ENCODE measurements at places on chromosomes 3 and 15.
A peak's percentile ranks its signal among the peaks of the same experiment; 100 is the strongest.

- DNase-seq, result no peak
Observed at GRCh38 chr15:96311256-96311955, 19.1 kb upstream of the NR2F2 start.

DNA sequence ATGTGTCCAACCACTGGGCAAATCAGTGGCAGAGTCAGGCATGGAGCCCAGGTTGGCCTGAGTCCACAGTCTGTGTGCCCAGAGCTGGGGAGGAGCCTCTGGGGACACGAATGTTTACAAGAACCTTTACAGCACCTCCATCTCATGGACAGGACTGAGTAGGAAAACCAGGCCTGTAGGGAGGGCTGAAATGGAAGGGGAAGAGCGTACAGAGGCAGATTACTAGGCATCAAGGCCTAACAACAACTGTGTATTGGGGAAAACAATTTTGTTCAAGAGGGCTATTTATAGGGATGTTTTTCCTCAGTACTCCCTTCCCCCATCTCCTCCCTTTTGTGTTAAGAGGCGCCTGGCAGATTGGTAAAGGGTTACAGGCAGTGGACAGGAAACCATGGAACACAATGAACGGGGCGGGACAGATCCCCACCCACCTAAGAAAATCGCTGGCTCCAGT, 15.1 kb upstream of the ARHGAP31 start:
- DNase-seq, result peak; percentile 45

- DNase-seq, result no peak
Observed at GRCh38 chr3:23969393-23969792, 24.3 kb downstream of the NR1D2 start.

DNA sequence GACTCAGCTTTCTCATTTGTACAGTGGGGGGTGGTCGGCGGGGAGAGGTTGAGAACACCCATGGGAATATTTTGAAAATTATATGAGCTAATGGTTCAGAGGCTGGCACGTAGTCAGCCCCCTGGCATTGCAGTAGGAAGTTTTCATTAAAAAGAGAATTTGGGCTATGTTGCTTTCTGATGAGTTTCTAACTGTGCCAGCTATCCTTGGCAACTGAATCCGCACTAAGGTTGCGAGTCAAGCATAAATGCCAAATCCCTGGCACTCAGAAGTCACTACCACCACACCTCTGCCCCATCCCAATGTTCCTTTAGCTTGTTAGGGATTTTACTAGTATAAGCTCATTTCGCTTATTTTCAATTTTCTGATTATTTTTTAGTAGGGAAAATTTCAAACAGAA, 91.6 kb downstream of the DNASE1L3 start:
- DNase-seq, result no peak

DNA sequence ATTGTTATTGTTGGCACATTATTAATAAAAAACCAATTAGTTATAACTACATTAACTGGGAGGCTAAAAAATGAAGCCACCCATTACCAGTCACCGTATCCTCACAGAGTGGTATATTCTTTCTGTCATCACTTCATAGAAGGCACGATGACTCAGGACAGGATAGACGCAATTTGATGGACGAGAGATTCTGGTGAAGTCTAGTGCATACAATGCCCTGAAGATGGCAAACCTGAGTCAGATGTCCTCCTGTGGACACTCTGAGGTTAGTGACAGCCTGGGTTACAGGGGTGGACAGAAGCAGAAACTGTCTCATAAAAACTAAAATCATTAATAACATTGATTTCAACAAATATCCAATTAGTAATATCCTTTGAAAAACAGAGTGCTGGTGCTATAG, 150.3 kb downstream of the SLC9A9 start:
- DNase-seq, result no peak

DNA sequence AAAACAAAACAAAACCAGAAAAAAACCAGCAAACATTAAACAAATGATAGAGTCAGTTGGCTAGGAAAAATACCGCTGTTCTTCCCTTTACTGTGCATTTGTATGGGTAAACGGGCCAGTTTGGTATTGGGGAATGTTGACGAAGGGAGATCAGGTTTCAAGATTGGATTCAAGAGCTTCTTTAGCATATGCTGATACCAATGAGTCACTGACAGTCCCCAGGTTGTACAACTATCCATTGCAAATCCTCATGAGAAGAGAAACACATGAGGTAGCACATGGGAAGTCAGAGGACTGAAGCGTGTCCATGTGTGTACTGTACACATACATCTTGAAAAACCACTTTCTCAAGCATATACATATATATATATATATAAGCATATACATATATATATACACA, 25.6 kb downstream of the TIGIT start:
- DNase-seq, result peak; percentile 39

DNA sequence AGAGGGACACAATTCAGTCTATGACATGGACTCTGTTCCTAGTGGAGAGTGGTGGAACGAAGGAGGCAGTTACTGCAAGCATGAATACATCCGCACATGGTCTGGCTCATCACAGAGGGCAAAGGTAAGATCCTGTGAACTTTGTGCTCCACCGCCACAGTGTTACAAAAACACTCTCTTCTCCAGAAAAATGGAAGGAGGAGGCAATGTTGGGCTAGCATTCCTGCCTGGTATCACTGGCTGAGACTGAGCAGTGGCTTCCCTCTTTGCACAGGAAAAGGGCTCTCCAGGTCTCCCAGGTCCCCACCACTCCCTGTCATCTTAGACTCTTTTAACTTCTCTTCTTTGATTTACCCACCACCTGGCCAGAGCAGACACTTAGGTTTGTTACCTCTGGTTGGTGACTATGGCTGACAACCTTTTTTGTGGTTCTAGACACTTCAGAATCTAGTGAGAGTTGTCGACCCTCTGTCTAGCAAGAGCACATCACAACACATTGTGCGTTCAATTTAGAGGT, 1.5 kb upstream of the EEFSEC start:
- DNase-seq, result no peak

Measured in COR-L47 (cell line).